RPMI8226 (cell line): ENCODE measurements at places on chromosomes 2 and 18.

DNA sequence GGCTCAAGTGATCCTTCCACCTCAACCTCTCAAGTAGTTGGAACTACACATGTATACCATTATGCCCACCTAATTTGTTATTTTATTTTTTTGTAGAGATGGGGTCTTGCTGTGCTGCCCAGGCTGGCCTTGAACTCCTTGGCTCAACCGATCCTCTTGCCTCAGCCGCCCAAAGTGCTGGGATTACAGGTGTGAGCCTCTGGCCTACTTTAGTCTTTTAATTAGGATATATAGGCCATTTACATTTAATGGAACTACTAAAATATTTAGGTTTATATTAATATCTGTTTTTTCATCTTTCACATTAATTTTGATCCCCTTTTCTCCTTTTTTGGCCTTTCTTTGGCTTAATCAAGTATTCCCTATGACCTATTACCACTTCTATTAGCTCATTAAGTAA is 95.7 kb upstream of the OSR1 start:
- DNase-seq = no peak

DNA sequence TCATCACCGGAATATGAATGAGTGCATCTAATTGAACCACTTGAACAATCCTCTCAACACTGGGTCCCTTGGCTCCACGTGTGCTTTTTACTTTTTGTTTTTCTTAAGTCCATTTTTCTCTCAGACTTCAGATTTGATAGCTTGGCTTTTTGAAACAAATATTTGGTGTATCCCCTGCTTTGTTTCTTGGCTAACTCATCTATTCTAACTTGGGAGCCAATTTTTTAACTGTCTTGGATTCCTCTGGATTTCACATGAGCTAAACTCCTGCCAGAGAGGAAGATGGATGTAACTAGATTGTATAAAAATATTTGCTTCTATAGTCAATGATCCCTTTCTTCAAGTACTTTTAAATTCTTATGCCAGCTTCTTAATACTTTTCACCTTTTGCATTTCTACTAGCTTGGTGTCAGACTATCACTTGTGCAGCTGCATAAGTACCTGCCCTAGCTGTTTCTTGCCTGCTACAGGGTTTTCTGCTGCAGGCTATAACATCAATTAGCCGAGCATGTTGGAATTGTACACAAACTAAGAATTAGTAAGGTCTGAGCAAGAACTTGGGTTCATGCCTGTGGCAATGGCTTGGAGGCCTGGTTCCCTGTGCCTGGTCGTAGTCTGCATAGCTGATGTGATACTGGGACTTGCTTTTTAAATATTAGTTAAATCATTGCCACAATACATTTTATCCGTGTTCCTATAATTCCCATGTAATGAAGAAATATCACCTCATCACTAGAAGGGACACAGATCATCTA is 281.5 kb downstream of the EN1 start:
- no peak for DNase-seq

GRCh38 chr2:225637259-225637658 is 237.7 kb downstream of the NYAP2 start:
- DNase-seq = no peak

- DNase-seq = no peak
Measured at GRCh38 chr2:11539317-11540147, 5.7 kb downstream of the GREB1 start.

- no peak for DNase-seq
Measured at GRCh38 chr2:5617358-5617757, 74.8 kb upstream of the SOX11 start.

GRCh38 chr2:119536211-119536610 is 8.0 kb upstream of the CFAP221 start:
- no peak for DNase-seq

DNA sequence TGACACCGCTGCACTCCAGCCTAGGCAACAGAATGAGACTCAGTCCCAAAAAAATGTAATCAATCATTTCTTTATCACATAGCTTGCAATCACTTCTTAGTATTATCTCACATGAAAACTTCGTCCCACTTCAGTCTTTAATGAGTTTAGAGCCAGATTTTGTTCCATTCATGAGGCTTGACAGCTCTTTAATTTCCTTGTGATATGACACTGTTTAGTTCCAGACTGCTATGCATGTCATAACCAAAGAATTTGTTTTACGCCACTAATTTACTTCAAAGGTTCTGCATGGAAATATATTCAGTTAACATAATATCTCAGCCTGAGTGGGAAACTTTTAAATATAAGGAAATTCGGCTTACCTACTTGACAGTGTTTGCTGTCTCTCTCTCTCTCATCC is 113.1 kb downstream of the ZNF532 start:
- no peak for DNase-seq

GRCh38 chr18:39638224-39638623 is 2072.6 kb upstream of the CELF4 start:
- DNase-seq = no peak

GRCh38 chr18:51821610-51822009 is 518.4 kb upstream of the DCC start:
- no peak for DNase-seq
